ENCODE measurements at places on chromosomes 11 and 22.

- no peak for DNase-seq
Observed at GRCh38 chr11:95768521-95768920, 21.1 kb downstream of the FAM76B start.

DNA sequence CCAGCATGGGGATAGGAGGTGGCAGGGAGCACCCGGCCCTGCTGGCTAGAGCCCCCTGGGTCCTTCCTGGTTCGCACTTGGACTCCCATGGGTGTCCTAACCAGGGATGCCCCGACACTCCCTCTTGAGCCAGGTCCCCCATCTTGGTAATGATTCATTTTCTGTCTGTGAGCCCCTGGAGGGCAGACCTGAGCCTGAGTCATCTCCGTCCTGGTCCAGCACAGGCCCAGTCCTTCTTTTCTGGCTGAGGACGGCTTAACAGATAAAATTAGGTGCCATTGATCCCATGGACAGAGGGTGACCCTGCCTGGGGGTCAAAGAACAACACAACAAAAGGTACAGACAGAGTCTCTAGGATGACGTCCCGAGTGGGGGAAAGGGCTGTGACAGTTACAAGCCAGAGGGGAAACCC lies 3.5 kb downstream of the RHOD start:
- no peak for DNase-seq

- DNase-seq: no peak
Observed at GRCh38 chr11:128437136-128437535, 150.2 kb downstream of the ETS1 start.

- DNase-seq: no peak
Observed at GRCh38 chr11:108669711-108670110, 4.8 kb downstream of the DDX10 start.

- DNase-seq: no peak
Observed at GRCh38 chr11:111351374-111352055, 27.6 kb downstream of the POU2AF1 start.

GRCh38 chr11:109794501-109794900 lies 298.7 kb upstream of the ZC3H12C start:
- no peak for DNase-seq
